ENCODE measurements at places on chromosomes 3 and 15.

DNA sequence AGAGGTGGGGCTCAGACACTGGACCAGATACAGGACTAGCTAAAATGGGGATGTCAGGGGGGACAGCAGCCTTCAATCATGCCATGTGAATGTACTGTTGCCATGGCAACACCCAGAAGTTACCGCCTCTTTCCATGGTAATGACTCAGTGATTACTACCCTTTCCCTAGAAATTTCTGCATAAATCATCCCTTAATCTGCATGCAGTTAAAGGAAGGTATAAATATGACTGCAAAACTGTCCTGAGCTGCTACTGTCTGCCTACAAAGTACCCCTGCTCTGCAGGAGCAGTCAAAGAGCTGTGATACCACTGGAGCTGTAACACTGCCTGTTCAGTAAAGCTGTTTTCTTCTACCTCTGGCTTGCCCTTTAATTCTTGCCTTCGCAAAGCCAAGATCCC, 168.2 kb downstream of the PEAK1 start:
- no peak for DNase-seq

DNA sequence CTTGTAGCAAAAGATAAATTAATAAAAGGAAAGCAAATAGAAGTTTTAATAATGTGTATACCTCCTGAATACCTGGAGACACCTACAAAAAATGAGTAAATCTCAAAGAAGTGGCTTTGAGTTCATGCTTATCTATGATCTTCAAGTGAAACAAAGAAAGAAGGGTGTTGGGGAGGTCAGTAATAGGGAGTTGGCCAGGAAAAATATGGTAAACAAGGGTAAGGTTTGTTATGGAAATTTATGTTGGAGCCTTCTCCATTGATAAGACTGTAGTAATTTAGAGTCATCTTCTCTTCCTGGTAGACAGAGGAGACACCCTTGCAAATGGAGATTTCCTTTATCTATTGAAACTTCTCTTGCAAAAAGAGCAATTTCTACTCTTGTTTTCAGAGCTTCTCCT, 6.6 kb upstream of the CCR8 start:
- no peak for DNase-seq

GRCh38 chr15:35958021-35958420, 412.1 kb upstream of the DPH6 start:
- no peak for DNase-seq

DNA sequence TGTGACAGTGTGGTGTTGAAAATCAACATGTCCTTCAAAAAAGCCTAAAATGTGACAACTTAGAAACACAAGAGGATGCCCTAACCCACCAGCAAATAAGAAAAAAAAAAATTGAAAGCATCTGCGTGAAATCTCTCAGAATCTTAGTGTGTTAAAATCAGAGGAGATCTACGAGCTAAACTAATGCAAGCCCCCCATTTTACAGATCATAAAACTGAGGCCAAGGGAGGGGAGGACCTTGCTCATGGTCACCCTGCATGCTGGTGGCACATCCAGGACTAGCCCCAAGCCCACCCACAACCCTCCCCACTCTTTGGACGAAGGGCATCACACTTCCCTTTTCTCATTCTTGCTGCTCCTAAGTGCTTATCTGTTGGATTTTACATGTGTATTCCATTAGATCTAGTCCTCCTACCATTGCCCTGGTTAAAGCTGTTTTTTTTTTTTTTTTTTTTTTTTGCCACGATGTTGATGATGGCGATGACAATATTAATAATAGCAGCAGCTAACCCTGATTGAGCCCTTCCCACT, 29.1 kb upstream of the NOX5 start:
- DNase-seq: no peak

GRCh38 chr15:81163961-81164800, 30.1 kb downstream of the CFAP161 start:
- peak; percentile 75 for DNase-seq

GRCh38 chr15:86079508-86080266, at the start of gene AGBL1:
TSS of gene AGBL1 (plus strand) at chr15:86079871.
- DNase-seq: no peak

GRCh38 chr3:45103753-45104714, 42.1 kb downstream of the CDCP1 start:
- DNase-seq: no peak

GRCh38 chr3:108728934-108729333, 28.3 kb downstream of the RETNLB start:
- DNase-seq: no peak

DNA sequence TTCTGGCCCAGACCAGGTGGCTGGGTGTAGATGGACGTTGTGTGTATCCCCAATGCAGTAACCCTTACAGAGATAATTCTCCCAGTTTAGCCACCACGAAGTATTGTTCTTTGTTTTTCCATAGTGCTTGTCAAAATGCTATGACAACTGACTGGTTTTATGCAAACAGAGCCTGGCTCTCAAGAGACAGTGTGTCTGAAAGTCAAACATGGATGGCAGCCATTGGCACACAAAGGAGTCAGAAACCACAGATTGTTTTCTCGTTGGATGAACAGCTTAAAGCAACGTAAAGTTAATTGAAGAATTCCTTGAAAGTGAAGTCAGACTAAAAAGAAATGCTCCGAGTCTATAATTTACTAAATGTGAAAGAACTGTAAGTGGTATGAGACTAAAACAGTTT, 91.2 kb downstream of the FILIP1L start:
- DNase-seq: no peak

GRCh38 chr3:190807719-190808375, 54.6 kb downstream of the GMNC start:
- no peak for DNase-seq

GRCh38 chr3:23685541-23686258, 120.1 kb upstream of the UBE2E1 start:
- peak; percentile 91 for DNase-seq

- no peak for DNase-seq
These were observed 29.3 kb downstream of the MTMR10 start for GRCh38 chr15:30962079-30962478.

DNA sequence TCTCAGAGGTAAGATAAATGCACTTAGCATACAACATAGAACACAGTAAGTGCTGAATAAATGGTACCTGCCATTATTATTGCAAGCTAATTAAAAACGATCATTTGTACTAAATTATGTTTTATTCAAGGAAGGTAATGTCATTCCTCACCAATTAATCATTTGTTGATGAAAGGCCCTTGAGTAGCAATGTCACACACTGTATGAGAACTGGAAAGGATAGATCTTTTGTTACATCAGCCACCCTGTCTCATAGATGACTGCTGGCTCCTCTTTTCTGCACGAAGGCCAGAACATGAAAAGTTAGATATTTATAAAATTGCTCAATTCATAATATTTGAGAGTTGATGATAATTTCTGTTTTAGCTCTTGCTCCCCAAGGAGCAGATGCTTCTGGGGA, 415.4 kb downstream of the RBMS3 start:
- no peak for DNase-seq

DNA sequence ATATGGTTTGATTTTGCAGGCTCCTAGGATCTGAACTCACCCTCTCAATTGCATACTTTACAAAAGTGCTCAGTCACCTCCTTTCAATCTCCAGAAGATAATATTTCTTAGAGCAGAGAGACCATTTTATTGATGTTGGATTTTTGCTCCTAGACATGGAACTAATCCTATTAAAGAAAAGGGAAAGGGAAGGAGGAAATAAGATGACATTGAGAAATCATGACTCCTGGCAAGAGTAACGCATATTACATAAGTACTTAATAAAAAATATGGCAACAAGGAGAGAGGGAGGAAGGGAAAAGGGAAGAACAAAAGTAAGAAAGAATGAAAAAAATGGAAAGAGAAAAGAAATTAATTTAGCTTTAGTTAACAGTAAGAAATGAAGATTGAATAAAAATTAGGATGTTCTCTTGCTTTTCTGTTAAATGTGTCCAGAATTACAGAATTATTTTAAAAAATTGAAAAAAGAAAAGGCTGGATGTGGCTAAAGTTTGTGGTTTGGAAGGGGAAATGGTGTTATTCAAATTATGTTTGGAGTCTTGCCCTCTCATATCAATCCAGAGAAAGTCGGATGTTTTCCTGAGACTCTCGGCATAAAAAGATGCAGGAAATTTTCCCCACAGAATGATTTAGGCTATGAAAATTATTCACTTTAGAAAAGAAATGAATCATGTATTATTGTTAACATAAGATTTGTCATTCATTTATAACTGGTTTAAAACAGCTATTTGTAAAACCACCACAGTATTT, 474.0 kb downstream of the FGF12 start:
- no peak for DNase-seq

DNA sequence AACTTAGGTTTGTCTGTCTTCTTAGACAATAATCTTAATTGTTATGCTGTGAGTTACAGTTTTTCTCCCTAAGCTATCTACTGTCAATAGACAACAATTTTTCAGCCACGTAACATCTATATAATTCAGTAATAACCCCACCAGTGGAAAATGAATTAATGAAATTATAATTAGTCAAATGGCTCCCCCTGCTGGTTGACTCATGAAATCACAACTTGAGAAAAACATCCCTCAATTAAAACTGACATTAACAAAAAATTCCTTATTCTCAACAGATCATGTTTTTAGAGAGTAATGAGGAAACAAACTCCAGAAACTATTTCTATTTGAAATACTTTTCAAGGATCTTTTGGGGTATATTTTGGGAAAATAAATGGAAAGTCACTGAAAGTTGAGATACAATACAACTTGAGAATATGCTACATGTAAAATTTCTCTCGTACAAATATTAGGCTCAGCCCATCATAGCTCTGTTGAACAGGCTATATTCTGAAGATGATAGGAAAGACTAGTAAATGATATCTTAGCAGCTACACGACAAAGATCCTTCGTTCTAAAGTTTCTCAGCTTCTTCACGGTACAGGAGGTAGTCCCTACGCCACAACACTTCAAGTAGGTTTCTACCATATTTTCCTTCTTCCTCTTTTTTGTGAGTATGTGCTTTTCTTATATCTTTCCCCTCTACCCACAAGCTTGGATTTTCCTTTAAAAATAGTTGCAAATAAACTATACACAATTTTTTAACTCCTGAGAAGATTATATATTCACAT, 20.7 kb downstream of the PPP1R2 start:
- no peak for DNase-seq

DNA sequence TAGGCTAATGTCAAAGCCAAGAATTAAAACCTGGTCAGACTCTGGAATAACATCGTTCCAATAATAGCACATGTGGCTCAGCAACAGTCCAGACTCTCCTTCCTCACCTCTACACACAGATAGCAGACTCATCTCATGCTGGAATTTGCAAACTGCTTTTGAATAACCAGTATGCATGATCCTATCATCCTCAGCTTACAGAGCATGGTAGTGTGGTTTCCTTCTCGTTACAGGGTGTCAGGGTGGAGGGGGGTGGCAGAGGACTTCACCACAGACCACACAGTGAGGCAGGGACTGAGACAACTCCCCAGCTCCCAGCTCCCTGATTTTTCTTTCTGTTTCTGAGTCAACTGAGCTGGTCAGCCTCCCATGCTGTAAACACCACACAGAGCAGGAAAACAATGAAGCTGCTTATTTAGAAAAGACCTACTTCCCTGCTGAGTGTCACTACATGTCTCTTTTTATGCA, 101.6 kb downstream of the RPL22L1 start:
- no peak for DNase-seq

DNA sequence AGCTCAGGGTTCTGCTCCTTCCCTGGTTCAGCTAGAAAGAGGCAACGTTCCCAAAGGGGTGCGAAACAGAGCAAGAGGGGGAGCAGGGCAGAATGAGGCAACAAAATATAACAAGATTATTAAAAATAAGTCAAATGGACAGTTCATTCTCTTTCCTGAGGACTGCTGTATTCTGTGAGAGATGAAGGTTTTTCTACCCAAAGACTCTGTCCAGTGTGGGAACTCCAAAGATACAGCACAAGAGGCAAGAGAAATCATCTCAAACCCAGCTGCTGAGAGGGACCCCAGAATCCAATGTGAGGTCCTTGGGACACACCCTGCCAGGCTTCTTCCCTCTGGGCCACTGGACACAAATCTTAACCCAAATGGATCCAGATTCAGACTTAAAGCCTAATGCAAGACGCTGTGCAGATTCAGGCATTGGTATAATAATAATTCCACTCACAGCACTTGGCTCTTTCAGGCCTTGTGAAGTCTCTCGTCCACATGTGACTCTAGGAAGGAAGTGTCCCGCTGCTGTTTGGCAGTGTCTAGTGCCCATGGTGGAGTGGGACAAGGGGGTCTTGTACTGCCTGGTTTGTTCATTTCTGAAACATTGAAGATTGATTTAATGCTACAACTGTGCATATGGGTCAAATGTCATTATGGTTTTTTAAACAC, 14.5 kb upstream of the ARHGAP31 start:
- DNase-seq: no peak

- no peak for DNase-seq
These were observed 225.6 kb upstream of the STRIT1 start for GRCh38 chr3:155519078-155519477.

GRCh38 chr3:48546203-48546829, 10.3 kb downstream of the PFKFB4 start:
- no peak for DNase-seq

GRCh38 chr3:43542328-43543043, 79.3 kb downstream of the ANO10 start:
- DNase-seq: no peak

DNA sequence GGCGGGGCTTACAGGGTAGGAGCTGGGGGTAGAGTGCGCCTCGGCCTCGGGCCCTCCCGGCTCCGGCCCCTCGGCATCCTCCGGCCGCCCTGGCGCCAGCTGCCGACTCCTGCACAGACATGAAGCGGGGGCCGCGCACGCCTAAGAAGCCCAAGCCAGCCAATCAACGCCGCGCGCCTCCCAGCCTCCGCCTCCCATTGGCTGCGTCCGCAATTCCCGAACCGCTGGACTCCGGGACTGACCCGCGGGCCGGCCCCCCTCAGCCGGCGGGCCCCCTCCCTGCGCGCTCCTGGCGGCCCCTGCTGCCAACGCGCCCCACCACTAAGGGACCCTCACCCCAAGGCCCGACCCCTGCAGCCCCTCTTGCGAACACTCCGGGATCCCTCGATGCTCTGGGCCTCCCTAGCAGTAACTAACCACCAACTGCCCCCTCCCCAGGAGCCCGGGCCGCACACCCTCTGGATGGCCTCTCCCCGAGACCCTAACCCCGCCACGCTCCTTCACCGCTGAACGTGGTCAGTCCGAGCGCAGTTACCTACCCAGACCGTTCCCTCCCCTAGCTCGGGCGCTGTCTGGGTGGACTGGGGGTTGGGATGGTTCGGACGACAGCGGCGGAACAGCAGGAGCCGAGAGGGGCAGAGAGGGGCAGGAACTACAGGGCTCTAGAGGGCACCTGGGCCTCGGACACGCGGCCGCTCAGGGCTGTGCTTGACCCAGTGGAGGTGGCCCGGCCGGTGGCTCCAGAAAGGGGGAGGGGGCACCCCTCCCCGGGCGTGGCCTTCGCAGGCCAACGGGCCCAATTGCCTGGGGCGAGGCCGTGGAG, 5.0 kb downstream of the GATA2 start:
- DNase-seq: peak; percentile 74

DNA sequence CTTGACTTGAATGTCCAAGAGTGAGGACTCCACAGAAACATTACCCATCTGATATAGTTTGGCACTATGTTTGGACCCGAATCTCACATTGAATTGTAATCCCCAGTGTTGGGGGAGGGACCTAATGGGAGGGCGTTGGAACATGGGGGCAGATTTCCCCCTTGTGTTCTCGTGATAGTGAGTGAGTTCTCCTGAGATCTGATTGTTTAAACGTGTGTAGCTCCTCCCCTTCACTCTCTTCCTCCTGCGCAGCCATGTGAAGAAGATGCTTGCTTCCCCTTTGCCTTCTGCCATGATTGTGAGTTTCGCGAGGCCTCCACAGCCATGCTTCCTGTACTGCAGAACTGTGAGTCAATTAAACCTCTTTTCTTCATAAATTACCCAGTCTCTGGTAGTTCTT, 273.9 kb upstream of the TBC1D5 start:
- no peak for DNase-seq

- DNase-seq: no peak
These were observed 242.3 kb downstream of the FHIT start for GRCh38 chr3:61008998-61009380.

Data from AG09319 (cell line).